ENCODE measurements at places on chromosomes 1 and 21.

DNA sequence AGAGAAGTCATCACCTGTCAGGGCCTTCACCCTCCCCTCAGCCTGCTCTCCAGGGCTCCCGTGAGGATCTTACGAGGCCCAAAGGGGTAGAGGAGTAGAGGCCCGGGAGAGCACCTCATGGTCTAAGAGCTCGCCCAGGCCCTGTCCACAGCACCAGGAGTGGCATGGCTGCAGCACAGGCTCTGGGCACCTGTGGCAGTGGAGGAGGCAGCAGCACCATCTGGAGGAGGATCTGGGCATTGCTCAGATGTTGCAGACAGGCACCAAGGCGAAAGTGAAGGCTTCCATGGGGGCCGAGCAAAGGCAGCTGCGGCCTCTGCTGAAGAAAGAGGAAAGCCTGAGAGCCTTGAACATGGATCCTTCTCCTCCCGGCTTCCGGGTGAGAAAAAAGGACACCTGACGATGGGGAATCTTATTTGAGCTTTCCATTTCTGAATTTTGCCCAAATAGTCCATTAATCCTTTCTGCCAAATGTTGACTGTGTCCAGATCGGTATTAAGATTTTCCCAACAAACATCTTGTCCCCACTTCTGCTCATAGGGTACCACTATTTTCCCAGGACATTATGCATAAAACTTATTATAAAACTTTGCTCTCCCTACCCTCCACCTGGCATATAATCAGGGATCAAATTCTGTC, 604.7 kb downstream of the PTPRC start:
- peak; percentile 21 for DNase-seq

GRCh38 chr1:18556364-18556763, 74.3 kb upstream of the PAX7 start:
- DNase-seq, result no peak

- DNase-seq, result no peak
Measured at GRCh38 chr1:79290927-79291474, 284.5 kb upstream of the ADGRL4 start.

DNA sequence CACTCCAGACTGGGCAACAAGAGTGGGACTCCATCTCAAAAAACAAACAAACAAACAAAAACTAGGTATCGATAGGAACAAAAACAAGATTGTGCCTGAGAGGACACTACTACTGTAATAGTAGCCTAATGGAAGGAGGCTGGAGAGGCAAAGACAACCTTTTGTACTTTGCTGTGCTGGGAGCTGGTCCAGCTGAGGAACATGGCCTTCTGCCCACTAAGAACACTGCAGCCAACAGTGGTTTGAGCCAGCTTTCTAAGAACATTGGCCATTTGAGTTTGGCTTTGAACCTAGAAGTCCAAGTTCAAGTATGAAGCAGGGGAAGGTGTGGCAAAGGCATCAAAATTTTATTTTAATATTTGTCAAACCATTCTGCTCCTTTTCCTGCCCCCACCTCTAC, 22.7 kb upstream of the RGS8 start:
- DNase-seq, result no peak

DNA sequence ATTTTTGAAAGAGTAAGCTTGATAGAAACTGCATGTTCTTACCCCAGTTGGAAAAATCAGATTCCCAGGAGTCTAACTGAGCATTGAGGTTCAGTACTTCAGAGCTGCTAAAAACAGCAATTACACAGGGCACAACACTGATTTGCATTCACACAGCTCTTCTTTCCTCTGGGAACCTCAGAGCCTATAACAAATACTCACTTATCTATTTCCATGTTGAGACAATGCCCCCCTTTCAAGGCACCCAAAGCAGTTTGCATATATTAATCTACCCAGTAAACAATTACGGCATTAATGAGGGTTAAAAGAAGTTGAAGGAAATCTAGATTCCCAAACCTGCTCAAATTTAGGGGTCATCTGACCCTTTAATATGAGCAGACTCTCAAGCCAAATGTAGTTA, 126.9 kb upstream of the SLC35F3 start:
- no peak for DNase-seq

GRCh38 chr1:161085165-161085564, 4.2 kb downstream of the NECTIN4 start:
- DNase-seq, result no peak

- DNase-seq, result no peak
Measured at GRCh38 chr1:116759636-116760035, 5.4 kb downstream of the CD2 start.

- DNase-seq, result no peak
Measured at GRCh38 chr1:32861904-32862695, 8.6 kb downstream of the FNDC5 start.

- no peak for DNase-seq
Measured at GRCh38 chr1:224592636-224593582, 23.2 kb upstream of the CNIH3 start.

- no peak for DNase-seq
Measured at GRCh38 chr21:31941694-31942093, 68.9 kb downstream of the HUNK start.

- no peak for DNase-seq
Measured at GRCh38 chr1:206060844-206061243, 7.9 kb downstream of the RHEX start.

- DNase-seq, result no peak
Measured at GRCh38 chr1:61654067-61654466, 70.9 kb downstream of the TM2D1 start.

DNA sequence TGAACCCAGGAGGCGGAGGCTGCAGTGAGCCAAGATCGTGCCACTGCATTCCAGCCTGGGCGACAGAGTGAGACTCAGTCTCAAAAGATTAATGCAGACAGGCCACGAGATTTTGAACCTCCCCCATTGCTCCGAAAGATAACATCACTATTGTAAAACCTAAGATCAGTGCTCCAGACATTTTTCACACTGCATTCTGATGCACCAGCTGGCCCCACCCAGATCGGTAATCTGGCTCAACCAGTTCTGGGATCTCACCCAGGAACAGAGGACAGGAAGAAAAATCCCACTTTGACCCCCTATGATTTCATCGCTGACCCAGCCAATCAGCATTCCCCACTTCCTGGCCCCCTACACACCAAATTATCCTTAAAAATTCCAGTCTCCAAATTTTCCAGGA, 10.7 kb upstream of the CSRP1 start:
- DNase-seq, result no peak

DNA sequence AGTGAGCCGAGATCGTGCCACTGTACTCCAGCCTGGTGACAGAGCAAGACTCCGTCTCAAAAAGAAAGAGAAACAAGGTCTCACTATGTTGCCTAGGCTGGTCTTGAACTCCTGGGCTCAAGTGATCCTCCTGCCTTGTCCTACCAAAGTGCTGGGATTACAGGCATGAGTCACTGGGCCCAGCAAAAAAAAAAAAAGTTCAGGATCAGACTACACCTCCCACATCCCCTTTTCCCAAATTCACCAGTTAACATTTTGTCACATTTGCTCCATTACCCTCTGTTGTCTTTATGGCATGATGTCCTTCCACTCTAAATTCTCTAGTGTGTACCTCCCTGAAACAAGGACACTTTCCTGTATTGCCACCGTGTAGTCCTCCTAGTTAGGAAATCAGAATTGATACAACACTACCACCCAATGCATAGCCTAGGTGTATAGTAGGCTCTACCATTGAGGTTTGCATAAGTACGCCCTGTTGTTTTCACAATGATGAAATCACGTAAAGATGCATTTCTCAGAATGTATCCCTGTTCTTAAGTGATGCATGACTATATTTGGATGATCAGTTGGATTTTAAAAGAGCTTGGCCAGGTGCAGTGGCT, 10.7 kb downstream of the SPEN start:
- no peak for DNase-seq

DNA sequence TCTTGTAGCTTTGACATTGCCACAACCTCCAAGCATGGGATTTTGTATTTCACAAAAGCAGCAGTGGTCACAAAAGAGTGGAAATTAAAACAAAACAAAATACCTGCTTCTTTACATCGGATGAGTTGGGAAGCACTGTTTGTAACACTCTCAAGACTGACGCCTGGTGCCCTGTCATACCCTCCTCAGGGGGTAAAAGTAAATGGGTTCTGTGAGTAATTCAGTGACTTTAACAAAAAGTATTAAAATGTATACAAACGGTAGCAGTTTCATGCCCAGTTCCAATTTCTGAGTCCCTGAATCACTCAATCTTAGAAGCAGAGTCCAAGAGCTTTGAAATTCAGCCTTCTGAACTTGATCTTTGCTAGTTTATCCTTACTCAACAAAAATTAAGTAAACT, 152.5 kb downstream of the TIAM1 start:
- DNase-seq, result no peak

GRCh38 chr1:24298606-24299005, 20.6 kb upstream of the GRHL3 start:
- no peak for DNase-seq

DNA sequence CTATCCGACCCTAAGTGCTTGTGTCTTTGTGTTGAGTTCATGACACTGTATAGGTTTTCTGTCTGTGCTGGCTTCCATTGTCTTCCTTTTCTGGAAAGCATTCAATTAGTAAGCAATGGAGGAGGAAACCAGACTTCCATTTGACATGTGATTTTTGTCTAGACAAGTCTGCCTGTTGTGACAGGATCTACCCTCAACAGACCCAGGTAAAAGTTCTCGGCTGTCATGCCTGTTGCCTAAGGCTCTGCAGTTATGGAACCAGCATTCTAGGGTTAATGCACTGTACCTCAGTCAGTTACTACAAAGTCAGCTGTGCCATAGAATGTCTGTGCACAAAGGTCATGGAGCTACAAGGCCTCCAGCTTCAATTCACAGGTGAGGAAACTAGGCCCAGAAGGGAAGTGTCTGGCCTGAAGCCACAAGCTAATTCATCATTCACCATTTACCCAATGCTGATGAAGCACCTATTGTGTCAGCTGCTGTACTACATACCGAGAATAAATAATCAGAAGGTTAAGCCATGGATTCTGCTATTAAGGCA, 72.3 kb downstream of the PLPP3 start:
- DNase-seq, result no peak

DNA sequence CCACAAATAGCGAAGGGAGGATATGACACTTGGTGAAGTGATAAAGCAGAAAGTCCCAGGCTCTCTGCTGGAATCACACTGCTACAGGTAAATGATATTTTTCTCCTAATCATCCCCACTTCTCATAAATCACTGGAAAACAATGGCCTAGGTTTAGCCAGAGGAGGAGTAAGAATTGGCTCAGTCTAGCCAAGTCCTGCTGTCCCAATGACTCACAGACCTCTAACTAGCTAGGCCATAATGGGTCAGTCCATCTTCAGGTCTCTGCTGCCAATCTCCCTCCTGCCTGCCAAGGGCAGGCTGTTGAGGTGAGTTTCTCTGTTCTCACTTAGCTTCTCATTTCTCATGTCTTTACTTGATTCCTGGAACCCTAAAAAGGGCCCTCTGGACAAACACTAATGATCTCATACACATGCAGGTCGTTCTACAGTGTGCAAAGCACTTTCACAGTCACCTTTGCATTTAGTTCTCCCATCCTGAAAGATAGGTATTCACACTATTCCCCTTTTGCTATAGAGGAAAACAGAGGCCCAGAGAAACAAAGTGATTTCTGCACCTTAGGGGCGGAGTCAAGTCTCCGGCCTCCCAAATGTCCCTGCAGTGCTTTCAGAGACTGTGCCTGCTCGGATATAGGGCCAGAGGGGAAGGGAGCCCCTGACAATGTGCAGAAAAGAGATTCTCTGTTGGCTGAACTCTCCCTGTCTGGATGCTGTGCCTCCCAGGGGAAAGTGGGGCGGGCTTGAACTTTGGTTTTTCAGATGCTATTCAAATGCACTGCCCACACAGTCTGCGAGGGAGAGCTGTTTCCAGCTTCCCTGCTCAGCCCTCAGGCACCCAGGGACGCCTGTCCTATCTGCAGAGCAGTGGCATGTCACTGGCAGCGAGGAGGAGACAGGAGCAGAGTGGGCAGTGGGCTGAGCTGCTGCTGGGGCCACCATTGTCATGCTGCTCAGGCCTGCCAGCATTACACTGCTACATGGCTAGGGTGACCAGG, 3.9 kb upstream of the CDK18 start:
- DNase-seq, result no peak

DNA sequence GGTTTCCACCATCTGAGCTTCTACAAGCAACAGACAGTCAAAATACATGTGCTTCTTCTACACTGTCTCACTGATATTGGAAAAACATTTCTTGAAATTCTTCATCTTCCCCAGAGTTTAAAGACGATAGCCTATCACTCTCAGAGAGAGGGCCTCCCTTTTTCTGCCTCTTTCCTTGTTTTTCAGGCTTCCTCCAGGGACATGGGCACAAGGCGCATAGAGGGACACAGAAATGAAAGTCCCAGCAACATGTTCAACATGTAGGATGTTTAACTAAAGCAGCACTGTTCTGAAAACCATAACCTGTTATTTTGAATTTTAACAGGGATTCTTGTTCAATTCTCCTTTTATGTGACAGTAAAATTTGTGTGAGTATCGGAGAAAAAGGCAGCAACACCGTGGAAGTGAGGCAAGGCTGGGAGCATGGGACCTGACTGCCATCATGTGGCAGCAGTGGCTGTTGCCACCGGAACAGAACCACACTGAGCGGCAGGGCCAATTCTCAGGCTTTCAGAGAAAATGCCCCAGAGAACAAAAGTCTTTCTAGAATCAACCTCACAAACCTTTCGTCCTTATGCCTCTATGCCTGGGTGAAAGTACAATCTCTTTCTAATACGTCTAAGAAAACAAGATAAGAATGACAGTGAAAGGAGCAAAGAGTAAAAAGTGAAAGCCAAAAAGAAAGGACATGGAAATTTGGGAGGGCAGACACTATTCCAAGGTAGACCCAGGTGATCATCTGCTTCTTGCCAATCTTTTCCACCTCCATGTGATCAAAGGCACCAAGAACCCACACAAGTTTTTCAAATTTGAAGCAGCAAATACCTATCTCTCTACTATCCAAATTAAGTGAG, 54.5 kb downstream of the PCNX2 start:
- no peak for DNase-seq

GRCh38 chr1:220700556-220701179, 10.5 kb downstream of the C1orf115 start:
- DNase-seq, result no peak

- DNase-seq, result no peak
Measured at GRCh38 chr1:178619042-178619927, 105.8 kb upstream of the RALGPS2 start.

- DNase-seq, result no peak
Measured at GRCh38 chr1:169529068-169529642, 43.4 kb upstream of the SLC19A2 start.

- no peak for DNase-seq
Measured at GRCh38 chr1:76725864-76726619, 141.2 kb upstream of the ST6GALNAC5 start.

DNA sequence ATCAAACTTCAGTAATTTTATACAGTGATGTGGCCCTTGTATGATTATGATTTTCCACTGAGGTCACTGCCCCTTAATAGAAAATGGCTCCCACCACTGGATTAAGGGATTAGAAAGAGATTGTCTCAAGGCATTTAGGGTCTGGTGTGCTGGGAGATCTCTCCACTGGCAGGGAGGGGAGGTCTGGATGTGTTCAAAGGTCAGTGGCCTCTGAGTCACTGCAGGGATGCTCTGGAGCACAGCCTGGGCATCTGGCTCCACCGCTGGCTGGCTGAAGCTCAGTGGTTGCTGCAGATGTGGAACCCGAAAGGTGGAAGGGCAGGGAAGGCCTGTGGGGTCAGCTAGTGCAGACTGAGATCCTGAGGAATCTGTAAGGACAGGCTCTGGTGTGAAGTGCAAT, 18.3 kb upstream of the CHI3L1 start:
- DNase-seq, result no peak

- DNase-seq, result no peak
Measured at GRCh38 chr1:233361876-233362275, 34.4 kb downstream of the MAP3K21 start.

- no peak for DNase-seq
Measured at GRCh38 chr1:94105957-94106529, 14.9 kb downstream of the ABCA4 start.

All from stimulated activated CD8-positive, alpha-beta memory T cell treated with anti-CD3 and anti-CD28 coated beads, Interleukin-4, amount 100 ng/mL, for 1 hour (primary cell).